ENCODE measurements at places on chromosomes 2 and 18. TPM values are rescaled to one million over a fixed set of nuclear protein-coding genes. Genes with fewer than 3 reads are reported as not detected.

Gene ANKRD62
- total RNA-seq = not detected

Gene LIMS3
- total RNA-seq = 1.2 TPM

Gene RNU2-63P
- not detected for total RNA-seq

Gene MAPK4
- total RNA-seq = 14.0 TPM

Gene SLC9A2
- total RNA-seq = 0.49 TPM

Gene SCTR
- total RNA-seq = 0.49 TPM

Gene KCNG2
- 0.25 TPM for total RNA-seq

Gene SPATA3
- total RNA-seq = not detected

Gene DCC
- total RNA-seq = 17.9 TPM

Gene ENOSF1
- total RNA-seq = 4.7 TPM

All from temporal lobe (tissue), 4 donors.